ENCODE measurements at places on chromosomes 6 and 20.

GRCh38 chr6:73108949-73109348 is 116.3 kb downstream of the KHDC1L start:
- DNase-seq = no peak

GRCh38 chr6:12012038-12012557 is at the start of gene HIVEP1:
Gene HIVEP1 (plus strand): TSS chr6:12012312. CDS start chr6:12015629, 3,317 bp downstream.
- no peak for DNase-seq

DNA sequence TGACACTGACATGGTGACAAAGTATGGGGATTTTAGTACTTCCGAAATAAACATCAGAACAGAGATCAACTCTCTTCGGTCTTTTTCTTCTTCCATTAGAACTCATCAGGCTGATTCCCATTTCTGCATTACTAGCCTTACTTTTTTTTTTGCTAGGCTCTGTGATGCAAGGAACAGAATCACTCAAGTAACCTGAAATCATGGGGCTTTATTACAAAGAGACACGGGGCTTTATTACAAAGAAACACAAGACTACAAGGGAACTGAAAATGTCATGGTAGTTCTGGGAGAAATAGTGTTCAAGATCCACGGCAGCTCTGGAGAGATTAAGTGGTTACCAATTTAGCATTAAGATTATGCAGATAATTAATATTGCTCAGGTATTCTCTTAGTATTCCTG is 11.6 kb downstream of the SOX4 start:
- no peak for DNase-seq

GRCh38 chr20:38426006-38426897 is 8.9 kb downstream of the SNHG17 start:
- DNase-seq = peak; percentile 95
